ENCODE measurements at places on chromosomes 4 and X.

GRCh38 chr4:95549246-95550114 is 707 bp upstream of the UNC5C start:
- no peak for DNase-seq

DNA sequence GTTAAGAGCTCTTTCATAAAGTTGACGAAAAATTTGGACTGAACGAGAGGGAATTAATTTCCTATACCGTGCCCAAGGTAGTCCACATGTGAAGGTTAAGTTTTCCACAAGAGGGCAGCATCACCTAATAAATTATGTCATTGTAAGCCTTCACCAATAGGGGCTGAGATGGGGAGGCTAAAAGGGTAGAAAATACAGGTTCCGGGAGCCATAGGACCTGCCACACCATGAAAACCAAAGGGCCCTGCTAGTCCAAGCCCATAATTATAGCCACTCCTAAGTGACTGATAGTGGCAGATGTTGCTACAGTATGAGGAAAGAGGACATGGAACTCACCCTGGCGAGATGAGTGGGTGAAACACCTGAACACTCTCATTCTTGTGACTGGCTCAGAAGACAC is 122.2 kb downstream of the SHROOM4 start:
- no peak for DNase-seq

DNA sequence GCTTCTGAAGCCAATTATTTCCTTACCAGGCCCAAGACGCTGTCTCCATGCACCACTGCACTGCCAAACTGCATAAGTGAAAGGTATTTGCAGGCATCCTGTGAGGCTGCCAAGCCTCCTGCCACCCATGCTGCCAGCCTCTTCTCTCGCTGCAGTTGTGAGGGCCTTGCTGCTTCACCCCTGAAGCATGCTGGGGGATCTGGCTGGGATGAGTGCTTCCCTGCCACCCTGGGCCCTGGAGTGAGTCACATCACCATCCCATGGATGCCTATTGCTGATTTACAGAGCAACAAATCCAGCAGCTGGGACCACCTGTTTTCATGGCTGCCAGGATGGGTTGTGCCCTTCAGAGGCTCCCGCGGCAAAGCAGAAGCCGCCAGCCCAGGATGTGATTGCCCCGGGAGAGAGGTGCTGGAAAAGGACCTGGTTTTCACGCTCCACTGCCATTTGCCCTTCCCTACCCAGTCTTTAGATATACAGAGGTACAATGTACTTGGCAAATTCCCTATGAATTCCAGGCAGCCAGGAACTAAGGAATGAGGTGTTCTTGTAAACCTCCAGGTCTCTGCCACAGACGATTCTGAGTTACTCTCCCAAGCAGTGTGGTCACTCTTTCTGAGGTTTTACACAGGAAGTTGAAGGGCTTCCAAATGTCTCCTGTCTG is 41.5 kb upstream of the PTCHD1 start:
- no peak for DNase-seq

- DNase-seq, result no peak
Observed at GRCh38 chr4:27308379-27308778, 447.7 kb downstream of the STIM2 start.

DNA sequence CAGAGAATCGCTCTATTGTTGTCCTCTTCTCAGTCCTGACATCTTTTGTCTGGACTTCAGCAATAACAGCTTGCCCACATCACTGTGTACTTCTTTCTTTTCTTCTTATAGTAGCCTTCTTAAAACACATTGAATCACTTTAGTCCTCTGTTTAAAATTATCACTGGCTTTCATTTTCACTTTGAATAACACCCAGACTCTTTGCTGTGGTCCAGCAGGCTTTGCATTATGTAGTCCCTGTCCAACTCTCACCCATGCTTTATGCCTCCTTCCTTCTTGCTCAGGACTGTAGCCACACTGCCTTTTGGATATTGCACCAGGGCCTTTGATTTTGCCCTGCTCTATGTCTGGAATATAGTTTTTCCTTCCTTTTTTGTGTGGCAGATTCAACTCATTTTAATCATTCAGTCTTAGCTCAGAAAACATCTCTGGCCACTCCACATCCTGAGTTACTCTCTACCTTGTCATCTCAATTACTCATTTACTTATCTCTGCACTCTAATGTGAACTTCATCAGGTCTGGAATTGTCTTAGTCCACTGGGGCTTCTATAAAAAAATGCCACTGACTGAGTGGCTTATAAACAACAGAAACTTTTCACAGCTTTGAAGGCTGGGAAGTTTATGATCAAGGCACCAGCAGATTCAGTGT is 168.2 kb downstream of the C4orf33 start:
- DNase-seq, result no peak

- DNase-seq, result no peak
Observed at GRCh38 chrX:124087000-124087746, 125.7 kb downstream of the STAG2 start.

DNA sequence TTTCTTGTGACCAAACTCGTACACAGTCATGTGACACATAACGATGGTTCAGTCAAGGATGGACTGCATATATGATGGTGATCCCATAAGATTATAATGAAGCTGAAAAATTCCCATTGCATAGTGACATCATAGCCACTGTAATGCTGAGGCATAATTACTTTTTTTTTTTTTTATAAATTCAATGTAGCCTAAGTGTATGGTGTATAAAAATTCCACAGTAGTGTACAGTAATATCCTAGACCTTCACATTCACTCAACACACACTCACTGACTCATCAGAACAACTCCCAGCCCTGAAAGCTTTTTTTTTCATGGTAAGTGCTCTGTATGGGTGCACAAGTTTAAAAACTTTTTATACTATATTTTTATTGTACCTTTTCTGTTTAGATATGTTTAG is 105.0 kb downstream of the AREG start:
- DNase-seq, result no peak

DNA sequence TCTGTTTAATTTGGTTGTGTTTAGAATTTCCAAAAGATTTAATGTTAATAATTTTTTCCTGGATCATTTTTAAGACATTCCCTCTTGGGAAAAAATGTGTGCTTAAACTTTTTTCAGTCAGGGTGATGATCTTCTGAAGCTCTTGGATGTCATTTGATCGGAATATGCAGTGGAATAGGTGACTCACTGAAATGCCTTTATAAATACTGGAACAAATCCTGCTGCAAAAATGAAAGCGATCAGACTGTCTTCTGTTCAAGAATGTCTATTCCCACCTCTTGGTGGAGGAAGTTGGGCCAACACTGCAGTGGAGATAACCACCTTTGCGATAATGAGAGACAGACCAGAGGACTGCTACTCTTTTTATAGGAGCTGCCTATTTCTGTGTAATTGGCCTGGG is 46.7 kb downstream of the LARP1B start:
- no peak for DNase-seq

- no peak for DNase-seq
Observed at GRCh38 chrX:87808576-87809243, 291.1 kb downstream of the KLHL4 start.

GRCh38 chrX:27746516-27746915 is 61.3 kb upstream of the MAGEB10 start:
- DNase-seq, result no peak

DNA sequence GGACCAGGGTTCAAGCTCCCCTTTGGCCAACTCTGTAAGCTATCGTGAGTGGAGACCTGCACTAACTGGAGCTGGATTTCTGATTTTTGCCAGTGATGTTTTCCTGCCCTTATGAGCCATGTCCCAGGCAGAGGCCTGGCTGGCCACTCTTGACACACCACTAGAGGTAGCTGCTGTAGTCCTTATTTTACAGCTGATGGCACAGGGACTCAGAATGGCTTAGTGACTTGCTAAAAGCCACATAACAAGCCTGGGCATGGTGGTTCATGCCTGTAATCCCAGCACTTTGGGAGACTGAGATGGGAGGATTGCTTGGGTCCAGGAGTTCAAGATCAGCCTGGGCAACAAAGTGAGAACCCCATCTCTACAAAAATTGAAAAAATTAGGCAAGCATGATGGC is 33.4 kb downstream of the CYTL1 start:
- DNase-seq, result no peak

DNA sequence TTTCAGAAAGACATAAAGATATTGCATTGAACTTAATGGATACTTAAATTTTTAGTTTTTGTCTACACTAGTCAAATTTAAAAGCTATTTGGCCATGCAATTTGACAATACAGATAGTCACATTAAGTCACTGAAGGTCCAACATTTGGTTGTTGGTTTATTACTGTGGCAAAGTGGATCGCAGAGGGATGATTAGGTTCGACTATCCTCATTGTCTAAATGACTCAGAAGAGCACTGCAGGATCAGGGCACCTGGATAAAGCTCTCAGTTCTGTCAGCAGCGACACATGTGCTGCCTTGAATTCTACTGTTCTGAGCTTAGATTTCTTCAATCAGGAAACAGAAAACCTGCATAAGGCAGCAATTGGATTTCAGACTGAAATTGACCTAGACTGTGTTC is 130.7 kb downstream of the AMELX start:
- DNase-seq, result no peak

- DNase-seq, result no peak
Observed at GRCh38 chrX:8306291-8306925, 135.3 kb upstream of the VCX2 start.

All from activated T-cell treated with anti-CD3 and anti-CD28 coated beads, Interleukin-2, amount 50 U/mL, for 1 hour (primary cell).